Mesothelial cell of epicardium (in vitro differentiated cells): ENCODE measurements at places on chromosomes 7 and 10. TPM values are rescaled to one million over a fixed set of nuclear protein-coding genes. Genes with fewer than 3 reads are reported as not detected.
A peak's percentile ranks its signal among the peaks of the same experiment; 100 is the strongest.

GRCh38 chr7:76220185-76221057, 18.7 kb downstream of the SRRM3 start:
- no peaks in the 10 kb centered on the region for H3K4me1 ChIP-seq
- peaks cover 52% of the 10 kb centered on the region for H3K27me3 ChIP-seq
- H3K36me3 ChIP-seq, result no peaks in the 10 kb centered on the region
- peak; percentile 29 for DNase-seq

DNA sequence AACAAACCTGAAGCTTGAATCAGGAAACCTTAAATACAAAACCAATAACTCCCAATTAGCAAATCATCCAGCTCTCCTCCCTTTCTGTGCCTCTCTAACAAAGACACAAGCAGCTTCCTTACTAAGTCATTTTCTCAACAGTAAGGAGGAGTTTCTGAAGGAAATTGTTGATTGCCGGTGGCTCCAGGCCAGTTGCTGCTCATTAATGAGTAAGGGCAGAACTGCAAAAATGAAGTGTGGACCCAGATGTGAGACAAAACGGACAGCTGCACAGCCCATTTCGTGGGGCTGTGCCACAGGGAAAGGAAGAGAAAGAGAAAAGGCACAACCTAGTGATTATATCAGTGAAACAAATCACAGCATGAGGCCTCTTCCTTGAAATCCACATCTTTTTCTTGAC, 42.8 kb upstream of the RHOBTB1 start:
- peaks cover 5% of the 10 kb centered on the region for H3K36me3 ChIP-seq
- H3K27ac ChIP-seq, result peak overlapping the region; percentile 68
- H3K4me3 ChIP-seq, result no peak overlapping the region
- H3K27me3 ChIP-seq, result no peaks in the 10 kb centered on the region

DNA sequence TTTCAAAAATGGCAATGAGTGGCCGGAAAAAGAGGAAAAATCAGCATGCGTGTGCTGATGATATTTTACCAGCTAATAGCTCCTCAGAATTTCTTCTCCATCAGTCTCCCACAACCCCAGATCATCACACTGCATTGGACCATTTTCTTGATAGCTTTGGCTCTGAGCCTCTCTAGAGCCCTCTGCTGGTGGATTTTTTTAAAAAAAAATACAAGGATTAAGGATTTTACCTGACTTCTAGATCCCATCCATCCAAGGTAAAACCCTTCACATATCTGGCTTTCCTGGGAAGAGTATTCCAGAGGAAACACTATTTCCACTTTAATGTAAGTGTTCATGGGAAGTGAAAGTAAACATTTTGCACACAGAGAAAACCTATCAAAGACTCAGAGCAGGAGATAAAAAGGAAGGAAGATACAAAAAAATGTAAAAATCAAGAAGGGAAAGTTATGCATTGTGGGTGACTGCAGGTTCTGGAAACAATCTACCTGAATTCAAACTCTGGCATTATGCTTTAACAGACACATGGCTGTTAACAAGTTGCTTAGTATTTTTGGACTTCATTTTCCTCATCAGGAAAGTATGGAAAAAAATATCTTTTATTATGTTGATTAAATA, 380.9 kb downstream of the LRRTM3 start:
- no peak for DNase-seq
- no peak overlapping the region for H3K27ac ChIP-seq
- no peaks in the 10 kb centered on the region for H3K36me3 ChIP-seq
- H3K4me3 ChIP-seq, result no peak overlapping the region
- no peaks in the 10 kb centered on the region for H3K4me1 ChIP-seq

DNA sequence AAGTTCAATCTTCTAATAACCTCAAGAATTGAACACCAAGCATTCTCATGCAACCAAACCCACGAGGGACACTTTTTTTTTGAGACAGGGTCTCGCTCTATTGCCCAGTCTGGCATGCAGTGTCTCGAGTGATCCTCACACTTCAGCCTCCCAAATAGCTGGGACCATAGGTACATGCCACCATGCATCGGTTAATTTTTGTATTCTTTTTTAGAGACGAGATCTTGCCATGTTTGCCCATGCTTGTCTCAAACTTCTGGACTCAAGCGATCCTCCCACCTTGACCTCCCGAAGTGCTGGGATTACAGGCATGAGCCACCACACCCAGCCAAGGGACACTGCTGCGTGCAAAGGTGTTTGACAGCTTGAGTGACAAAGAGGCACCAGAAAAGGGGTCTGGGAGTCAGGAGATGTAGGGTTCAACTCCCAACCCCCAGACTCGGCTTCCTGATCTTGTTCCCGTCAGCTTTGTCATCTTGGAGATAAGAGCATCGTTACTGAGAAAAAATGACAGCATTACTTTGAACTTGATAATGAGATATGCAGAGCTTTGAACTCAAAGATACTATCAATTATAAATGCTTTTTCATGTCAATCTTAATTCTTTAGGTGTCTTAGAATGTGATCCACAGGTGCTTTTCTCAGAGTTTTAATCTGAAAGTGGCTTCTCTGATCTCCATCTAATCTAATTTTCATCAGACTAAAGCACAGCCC, 1.6 kb upstream of the CYTH3 start:
- H3K36me3 ChIP-seq, result no peaks in the 10 kb centered on the region
- H3K4me1 ChIP-seq, result peaks cover 58% of the 10 kb centered on the region
- DNase-seq, result no peak
- peak overlapping the region; percentile 74 for H3K4me3 ChIP-seq

DNA sequence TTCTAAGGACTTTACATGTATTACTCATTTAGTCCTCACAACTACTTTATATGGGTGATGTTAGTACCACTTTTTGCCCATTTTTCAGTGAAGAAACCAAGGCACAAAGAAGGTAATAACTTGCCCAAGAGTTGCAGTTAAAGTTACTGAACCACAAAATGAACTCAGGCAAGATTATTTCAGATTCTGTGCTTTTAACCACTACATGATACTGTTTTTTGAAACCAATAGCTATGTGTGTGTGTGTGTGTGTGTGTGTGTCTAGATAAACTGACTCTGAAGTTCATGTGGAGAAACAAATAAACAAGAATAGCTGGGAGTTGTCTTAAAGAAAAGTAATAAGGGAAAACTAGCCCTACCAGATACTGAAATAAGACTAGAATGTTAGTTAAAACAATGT, 60.8 kb upstream of the OIT3 start:
- peaks cover 4% of the 10 kb centered on the region for H3K36me3 ChIP-seq
- no peaks in the 10 kb centered on the region for H3K27me3 ChIP-seq
- H3K27ac ChIP-seq, result peak overlapping the region; percentile 90
- H3K4me3 ChIP-seq, result no peak overlapping the region

GRCh38 chr7:50304129-50304910, at the start of gene IKZF1:
TSS of gene IKZF1 (plus strand) at chr7:50304716. CDS start at chr7:50319062, 14,346 bp downstream.
- H3K4me3 ChIP-seq, result peak within 1 kb of the TSS; percentile 63
- peaks cover 3% of the 10 kb centered on the region for H3K4me1 ChIP-seq
- DNase-seq, result peak; percentile 59
- peaks cover 87% of the 10 kb centered on the region for H3K27me3 ChIP-seq

- peaks cover 5% of the 10 kb centered on the region for H3K4me1 ChIP-seq
- DNase-seq, result no peak
- H3K36me3 ChIP-seq, result peaks cover 45% of the 10 kb centered on the region
Measured at GRCh38 chr7:4713183-4713784, 31.2 kb downstream of the FOXK1 start.

DNA sequence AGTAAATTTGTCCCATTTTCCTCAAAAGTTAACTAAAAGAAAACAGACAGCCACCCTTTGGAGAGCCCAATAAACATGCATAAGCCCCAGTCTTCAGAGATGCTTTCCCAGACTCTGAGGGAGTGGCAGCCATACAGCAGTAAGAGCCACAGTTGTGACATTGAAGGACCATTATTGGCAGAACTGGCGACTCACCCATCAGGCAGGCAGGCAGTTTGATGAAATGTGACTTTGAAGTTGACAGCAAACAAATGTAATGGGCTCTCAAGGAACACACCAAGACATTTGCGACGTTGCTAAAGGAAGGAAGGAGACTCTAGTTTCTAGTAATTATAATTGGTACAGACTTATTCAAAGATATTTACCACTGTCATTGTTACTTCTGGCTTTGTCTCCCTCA, 287.5 kb upstream of the PHYHIPL start:
- H3K4me3 ChIP-seq, result no peak overlapping the region
- DNase-seq, result no peak
- H3K27me3 ChIP-seq, result no peaks in the 10 kb centered on the region
- H3K36me3 ChIP-seq, result no peaks in the 10 kb centered on the region
- no peak overlapping the region for H3K27ac ChIP-seq

Gene SPDYE2
- 0.13 TPM in 1 of 3 replicates, not detected in the others for total RNA-seq

Gene SKIDA1
- total RNA-seq, result 9.7 to 10.4 TPM (median 9.7 TPM) in 3 replicates
